CD4-positive, alpha-beta T cell treated with Interleukin-6 at 100 ng/mL for 8 hours (primary cell): ENCODE measurements at places on chromosomes 6 and 20.

GRCh38 chr6:45215759-45216158, 112.4 kb upstream of the RUNX2 start:
- DNase-seq, result no peak

DNA sequence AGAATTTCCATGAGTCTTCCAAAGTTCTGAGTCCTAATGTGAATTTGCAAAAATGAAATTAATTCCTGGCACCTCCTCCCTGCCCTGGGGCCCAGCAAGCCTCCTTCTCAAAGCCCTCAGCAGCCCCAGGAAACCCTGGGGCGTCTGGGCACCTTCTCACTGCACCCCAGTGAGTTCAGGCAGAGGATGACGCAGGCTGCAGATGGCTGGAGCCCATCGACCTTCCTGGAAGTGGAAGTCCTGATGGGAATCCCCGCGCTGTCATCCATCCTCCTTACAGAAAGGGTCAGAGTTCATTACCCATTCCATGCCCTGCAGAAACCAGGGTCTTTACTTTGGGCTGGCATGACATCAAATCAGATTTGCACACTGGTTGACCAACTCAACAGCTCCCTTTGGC, 31.6 kb downstream of the DLL1 start:
- DNase-seq, result no peak

DNA sequence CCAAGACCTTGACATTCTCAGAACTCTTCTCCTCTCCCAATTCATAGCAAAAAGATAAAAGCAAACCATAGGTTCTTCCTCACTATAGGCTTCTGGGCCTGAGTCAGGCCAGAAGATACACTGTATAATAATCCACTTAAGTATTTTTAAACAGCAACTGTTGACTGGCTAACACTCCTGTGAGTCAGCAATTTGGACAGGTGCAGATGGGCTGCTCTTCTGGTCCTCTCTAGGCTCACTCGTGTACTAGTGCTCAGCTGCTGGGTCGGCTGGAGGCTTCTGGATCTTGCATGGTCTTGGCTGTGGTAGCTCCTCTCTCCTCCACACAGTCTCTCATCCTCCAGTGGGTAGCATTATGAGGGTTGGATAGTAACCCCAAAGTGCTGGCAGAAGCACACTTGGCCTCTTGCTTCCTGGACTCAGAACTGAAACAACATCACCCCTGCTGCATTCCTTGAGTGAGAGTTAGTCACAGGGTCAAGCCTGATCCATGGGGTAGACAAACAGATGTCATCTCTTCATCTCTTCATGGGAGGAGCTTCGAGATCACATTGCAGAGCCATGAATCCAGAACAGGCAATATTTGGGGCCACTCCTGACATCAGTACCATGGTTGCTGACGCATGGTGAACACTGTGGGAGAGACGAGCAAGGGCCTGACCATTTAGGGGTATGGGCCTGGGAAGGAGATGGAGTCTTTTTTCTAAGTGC, 86.9 kb downstream of the C6orf118 start:
- DNase-seq, result no peak

DNA sequence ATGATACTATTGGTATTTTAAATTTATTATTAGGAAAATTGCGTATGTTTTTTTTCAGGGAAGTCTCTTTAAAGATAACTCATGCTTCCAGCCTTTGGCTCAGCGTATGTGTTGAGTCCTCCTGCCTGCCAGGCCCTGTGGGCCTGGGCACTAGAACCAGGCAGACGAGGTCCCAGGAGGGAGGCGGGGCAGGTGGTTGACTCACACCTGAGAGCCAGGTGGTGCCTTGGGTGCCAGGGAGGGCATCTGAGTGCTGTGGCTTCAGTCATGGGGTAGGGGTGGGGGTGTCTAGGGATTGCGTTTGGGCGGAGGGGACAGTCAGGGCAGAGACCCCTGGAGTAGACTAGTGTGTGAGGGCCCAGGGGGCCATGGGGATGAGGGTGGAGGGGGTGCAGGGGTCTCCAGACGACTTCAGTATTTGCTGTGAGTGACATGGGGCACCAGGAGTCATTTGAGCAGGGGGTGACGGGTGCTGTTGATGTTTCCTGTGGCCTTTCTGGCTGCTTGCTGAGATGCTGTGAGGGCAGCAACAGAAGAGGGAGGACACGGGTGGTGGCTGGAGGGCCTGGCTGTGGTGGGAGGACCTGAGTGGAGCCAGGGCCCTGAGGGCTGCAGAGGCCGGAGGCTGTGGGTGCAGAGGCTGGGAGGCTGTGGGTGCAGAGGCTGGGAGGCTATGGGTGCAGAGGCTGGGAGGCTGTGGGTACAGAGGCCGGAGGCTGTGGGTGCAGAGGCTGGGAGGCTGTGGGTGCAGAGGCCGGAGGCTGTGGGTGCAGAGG, 14.8 kb upstream of the ADRM1 start:
- DNase-seq, result no peak

GRCh38 chr20:63657260-63657936, 714 bp upstream of the RTEL1 start:
- no peak for DNase-seq

GRCh38 chr20:58479726-58480440, 35.3 kb downstream of the APCDD1L start:
- no peak for DNase-seq

- no peak for DNase-seq
Observed at GRCh38 chr6:54632984-54633565, 213.5 kb upstream of the FAM83B start.

DNA sequence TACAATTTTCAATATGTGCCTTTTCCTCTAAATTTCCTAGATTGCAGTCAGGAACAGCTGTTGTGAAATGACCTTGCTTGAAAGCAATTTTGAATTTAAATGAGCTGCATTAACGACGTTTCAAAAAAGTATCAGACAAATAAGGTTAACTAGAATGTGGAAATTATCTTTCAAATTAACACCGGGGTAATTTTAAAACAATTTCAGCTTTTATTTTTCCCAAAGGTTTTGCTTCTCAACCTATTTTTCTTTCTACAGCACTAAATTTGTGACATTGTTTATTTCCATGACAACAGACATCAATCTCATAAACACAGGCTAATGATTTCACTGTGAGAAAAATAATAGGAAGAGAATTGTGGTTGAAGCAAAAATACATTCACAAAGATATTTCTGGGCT, 38.5 kb downstream of the COL12A1 start:
- DNase-seq, result no peak

DNA sequence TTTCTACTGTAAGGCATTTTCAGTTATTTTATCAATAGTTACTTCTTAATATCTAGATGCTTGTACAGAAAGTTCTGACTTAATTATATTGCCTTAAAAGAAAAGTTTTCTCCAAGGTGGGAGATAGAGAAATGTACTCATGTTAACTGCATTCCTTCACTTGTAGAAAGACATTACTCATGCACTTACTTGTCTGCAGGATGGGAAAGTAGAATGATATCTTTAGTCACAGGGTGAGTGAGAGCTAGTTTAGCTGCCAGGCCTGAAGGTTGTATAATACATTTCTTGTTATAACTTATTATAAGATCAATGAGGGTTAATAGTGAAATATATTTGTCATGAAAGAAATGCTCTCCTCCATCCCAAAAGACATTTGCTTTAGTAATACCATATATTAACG, 92.1 kb downstream of the CRYBG1 start:
- DNase-seq, result no peak

GRCh38 chr6:161407581-161407980, 133.7 kb upstream of the AGPAT4 start:
- no peak for DNase-seq

DNA sequence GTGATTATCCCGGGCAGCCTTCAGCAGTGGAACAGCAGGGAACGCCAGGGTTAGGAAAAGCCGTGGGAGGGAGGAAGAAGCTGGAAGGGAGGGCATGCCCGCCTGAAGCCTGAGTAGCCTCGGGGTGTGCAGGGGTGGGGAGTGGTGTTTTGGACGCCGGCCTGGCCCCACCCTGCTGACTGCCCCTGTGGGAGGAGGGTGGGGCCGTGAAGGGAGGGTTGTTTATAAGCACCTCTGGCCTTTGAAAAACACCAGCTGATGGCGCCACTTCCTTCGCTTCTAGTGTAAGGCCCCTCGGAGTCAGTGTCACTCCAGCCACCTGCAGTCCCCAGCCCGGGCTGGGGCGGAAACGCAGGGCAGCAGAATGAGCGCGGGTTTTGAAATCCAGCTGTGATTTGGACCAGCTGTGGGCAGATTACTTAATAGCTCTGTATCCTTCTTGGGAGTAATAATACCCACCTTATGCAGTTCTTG, 52.8 kb upstream of the BMP6 start:
- no peak for DNase-seq
